Hematopoietic multipotent progenitor cell treated with erythropoietin and hydrocortisone succinate and interleukin-3 and kit ligand, for 6 days (in vitro differentiated cells): ENCODE measurements at places on chromosomes 12 and 14.

DNA sequence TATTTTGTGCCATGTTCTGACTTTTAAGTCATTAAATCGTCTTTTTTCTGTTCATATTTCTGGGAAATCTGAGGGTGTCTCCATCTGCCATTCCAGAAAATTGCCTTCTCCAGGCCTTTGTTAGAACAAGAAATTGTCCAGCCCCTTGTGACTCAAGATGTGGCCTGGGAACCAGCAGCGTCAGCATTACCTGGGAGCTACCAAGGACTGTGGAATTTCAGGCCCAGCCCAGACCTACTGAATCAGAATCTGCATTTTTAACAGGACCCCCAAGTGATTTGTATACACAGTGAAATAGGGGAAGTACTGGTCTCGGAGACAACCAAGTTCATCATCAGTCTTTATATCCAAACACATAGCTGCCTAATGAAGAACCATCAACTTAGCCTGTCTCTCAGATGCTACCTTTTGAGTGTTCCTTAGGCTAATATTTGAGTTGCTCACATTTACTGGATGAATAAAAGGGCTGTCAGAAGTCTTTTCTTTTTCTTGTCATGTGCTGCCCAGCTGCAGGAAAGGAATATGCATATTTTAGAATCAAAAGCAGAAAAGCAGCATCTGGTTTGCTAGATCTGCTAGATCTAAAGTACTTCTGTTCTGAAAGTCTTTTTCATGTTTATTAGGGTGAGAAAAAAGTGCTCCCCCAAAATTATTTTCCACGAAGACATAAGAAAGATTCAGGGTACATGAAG, 21.2 kb downstream of the GPHB5 start:
- no peak for DNase-seq

DNA sequence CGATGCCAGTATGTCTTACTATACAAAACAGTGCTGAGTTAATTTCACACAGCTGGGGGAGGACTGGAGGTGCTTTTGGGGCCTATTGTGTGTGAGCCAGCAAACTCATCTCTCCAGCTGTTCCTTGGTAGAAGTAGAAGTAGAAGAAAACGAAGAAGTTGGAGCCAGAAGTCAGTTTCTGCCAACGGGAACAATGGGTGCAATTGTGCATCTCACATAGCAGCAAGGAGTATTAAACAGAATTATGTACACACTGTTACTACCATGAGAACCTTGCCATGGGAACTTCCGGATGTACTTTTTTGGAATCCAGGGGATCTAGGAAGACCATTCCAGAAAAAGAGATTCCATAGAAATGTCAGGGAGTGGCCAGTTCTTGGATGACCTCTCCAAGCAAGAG, 88.6 kb downstream of the VCPKMT start:
- no peak for DNase-seq

- no peak for DNase-seq
Measured at GRCh38 chr14:71662291-71662790, 269.9 kb upstream of the RGS6 start.

GRCh38 chr14:56687123-56687522, 107.5 kb downstream of the TMEM260 start:
- no peak for DNase-seq

DNA sequence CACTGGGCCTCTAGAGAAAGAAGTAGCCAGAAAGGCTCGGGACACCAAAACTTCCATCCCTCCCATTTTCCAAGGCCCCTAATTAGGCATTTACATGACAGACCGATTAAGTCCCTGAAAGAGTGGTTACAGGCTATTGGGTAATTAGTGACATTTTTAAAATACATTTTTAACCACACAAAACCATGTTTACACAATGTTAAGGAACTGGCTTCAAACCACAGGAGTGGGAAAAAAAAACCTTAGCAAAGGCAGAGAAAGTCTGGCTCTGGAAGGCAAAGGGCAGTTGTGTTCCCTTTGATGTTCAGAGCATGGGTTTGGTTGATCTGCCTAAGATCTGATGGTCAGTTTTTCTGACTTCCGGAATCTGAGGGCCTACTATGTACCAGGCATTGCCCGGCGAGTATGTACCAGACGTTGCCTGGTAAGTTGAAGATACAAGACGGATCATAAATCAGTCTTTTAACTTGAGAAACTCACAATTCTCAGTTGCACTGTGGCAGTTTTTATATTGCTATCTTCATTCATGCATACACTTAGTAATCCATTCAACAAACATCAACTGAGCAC, 576.5 kb downstream of the MED13L start:
- DNase-seq = no peak

DNA sequence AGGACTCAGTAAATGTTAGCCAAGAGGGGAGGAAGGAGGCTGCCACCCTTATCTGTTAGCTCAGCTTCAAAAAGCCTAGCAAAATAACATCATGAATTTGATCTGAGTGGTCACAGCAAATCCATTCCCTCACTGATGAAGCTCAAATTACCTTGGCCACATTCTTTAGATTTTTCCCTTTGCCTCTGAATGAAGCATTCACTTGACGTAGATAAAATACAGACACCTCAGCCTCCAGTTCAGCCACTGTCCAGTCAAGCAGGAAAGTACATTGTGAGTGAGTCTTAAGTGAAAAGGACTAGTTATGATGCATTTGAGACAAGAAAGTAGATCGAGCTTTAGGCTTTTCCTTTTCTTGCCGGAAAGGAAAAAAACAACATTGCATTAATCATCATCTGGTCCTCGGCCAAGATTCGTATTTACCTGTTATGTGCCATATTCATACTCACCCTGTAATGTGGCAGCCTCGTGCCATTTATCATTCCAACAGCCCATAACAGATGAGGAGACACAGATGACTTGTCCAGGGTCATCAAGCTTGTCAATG, 146.5 kb downstream of the ETV6 start:
- no peak for DNase-seq

GRCh38 chr12:80470403-80470802, 26.4 kb downstream of the PTPRQ start:
- no peak for DNase-seq
